Right cardiac atrium (tissue), 5 donors: ENCODE measurements at places on chromosomes 11 and 22.

DNA sequence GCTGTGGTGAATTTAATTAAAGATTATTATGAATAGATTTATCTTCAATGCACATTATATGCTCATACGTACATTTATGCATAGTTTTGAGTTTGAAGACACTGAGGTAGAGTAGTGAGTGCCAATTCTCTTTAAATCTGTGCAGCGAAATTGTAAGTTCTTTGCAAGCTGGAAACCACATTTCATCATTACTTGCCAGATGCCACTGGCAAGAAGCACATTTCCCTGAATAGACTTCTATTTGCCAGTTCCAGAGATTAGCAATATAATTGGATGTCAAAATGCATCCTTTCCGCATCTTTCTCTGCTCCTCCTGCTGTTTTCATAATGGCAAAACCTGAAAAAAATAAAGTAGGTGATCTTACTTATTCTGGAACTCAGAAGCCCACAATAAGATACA lies 448.0 kb downstream of the LUZP2 start:
- no peak for DNase-seq

DNA sequence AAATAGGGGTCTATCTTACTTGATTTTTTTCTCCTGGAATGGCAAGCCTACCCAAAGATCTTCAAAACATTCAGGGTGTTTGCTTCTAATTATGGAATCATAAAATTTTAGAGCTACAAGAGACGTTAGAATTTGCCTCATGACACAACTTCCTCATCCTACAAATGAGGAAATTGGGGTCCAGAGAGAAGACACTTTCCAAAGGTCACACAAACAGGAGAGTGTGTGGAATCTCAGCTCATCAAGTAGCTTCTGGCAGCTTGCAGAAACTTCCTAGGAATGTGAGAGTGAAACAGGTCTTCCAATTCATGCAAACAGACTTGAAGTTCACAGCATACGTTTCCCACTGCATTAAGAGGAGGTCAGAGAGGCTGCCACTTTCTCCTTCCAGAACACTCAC lies 976.0 kb downstream of the OPCML start:
- no peak for DNase-seq

DNA sequence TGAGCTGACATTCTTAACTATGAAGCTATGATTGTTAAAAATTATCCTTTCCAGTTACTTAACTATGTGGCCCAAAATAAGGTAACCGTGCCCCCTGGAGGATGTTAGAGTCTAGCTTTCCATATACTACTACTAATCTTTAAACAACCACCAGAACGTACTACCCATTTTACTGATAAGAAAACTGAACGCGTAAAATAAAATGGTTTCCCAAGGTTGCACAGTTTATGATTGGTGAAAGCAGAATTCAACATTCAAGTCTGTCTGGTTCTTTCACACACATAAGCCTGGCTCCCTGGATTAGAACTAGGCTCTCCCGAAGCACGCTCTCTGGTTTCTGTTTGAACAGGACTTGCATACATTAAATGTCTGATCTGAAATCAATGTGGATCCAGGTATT lies 437.8 kb upstream of the CCDC90B start:
- DNase-seq, result peak; percentile 30

GRCh38 chr11:133181066-133181465 lies 351.2 kb downstream of the OPCML start:
- DNase-seq, result no peak

DNA sequence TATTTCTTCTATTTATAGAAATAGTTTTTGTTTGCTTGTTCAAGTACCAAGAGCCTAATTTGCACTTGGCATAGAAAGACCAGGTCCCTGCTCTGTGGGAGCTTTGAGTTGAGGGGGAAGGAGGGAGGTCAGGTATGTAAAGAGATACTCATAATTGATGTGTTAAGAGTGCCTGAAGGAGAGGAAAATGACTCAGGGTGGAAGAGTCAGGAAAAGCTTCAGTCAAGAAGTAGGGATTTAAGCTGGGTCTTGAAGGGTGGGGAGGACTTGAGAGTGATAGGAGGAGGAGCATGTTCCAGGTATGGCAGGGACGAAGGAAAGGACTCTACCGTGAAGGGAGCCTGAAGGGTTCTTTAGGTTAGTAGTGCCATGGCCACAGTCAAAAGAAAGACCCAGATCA lies 9.0 kb downstream of the RBX1 start:
- no peak for DNase-seq

DNA sequence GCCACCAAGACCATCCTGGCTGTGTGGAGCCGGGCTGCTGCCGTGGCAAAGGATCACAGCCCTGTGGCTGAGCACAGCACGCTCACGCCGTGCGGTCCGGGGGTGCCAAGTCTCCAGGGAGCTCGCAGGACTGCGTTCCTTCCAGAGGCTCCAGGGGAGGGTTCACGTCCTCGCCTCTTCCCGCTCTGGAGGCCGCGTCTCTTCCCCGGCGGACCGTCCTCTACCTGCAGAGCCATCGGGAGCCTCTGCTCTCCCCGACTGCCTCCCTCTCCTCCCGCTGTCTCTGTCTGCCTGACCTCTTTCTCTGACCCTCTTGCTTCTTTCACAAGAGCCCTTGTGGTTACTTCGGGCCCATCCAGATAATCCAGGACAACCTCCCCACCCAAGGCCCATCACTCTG lies 11.4 kb upstream of the MUC5AC start:
- no peak for DNase-seq

DNA sequence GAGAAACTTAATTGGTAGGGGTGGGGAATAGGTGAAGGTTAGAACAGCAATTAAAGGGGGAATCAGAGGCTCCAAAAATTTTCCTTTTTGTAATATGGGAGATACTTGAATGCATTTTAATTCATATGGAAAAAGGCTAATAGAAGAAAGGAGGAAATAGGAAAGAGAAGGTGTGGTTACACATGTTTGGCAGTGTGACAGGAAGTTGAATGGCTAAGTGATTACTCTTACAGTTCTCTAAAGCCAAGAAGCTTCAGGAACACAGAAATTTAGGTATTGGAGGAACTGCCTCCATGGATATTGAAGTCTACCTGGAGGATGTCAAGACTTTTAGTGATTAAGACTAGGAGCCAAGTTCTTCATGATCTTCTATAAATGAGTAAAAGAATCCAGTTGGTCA lies 6.3 kb downstream of the NXPE2 start:
- DNase-seq, result no peak

DNA sequence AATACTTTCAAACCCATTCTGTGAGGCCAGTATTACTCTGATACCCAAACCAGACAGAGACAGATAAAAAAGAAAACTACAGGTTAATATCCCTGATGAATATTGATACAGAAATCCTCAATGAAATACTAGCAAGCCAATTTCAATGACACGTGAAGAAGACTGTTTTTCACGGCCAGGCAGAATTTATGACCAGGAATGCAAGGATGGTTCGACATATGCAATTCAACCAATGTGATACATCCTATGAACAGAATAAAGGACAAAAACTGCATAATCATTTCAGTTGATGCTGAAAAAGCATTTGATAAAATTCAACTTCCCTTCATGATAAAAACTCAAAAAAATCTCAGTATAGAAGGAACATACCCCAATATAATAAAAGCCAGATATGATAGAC lies 44.5 kb downstream of the SLC22A24 start:
- DNase-seq, result no peak

DNA sequence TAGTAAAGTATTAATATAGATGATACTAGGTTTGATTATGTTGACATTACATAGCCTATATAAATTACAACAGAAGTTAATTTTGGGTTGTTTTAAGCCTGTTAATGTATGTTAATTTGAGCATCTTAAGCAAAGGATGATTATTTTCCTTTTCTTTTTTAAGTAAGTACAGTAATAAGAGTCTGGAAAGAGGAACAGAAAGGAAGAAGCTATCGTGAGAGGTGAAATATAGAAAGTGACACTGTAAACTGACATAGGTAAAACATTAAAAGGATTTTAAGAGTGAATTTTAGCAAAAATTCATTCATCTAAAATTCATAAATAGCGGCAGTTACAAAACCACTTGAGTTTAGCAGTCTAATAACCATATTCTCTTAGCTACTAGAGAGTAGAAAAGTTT lies 45.5 kb downstream of the FAR1 start:
- DNase-seq, result no peak

- no peak for DNase-seq
Measured at GRCh38 chr11:71330996-71331395, 78.6 kb upstream of the SHANK2 start.
